Esophagus squamous epithelium (tissue), 5 donors: ENCODE measurements at places on chromosomes 16 and 17.

- no peak for DNase-seq
Observed at GRCh38 chr16:81277541-81278080, 37.2 kb upstream of the GAN start.

DNA sequence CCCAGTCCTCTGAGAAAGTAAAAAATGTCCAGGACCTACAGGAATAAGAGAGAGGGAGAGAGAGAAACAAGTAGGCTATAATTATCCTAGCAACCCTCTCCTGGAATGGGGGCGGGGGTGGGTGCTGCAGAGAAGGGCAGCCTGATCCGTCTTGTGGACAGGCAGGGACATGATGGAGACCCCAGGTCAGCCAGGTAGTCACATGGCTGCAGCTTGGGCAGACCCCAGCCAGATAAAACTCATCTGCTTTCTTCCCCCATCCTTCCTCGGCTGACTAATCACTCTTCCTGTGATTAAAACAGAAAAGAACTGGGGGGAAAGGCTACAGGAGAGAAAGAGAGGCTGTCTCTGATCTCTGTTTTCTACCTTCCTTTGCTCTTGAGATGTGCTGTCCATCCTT, 32.6 kb downstream of the COPZ2 start:
- no peak for DNase-seq

DNA sequence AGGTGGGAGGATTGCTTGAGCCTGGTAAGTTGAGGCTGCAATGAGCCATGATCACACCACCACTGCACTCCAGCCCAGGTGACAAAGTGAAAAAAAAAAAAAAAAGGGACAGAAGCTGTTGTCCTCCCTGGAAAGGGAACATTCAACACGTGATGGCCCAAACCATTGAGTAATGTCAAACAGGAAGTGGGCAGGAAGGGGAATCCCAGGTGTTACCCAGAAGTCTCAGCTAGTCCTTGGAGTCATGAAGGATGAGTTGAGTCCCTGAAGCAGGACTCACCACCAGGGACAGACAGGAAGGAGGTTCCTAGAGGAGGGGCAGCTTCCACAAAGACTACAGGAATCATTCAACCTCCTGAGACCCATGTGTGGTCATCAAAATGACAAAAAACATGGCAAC, 19.8 kb upstream of the CMIP start:
- DNase-seq: no peak

DNA sequence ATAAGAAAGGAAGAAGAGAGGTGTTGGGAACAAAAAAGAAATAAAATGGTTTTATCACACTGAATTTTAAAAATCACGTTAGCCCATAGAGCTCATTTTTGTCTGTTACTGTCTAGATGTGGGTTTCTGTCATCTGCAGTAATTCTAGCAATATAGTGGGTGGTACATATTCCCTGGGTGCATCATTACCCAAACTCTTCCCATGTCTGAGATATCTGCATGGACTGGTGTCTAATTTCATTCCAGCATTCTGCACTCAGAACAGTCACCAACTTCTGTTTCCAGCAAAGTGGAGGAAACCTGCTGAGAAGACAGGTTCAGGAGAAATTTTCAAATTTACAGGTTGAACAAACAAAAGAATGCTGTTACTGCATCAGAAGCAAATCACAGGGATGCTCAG, 263.8 kb downstream of the CDH11 start:
- no peak for DNase-seq

GRCh38 chr16:90008708-90009145, 10.5 kb downstream of the DBNDD1 start:
- no peak for DNase-seq

DNA sequence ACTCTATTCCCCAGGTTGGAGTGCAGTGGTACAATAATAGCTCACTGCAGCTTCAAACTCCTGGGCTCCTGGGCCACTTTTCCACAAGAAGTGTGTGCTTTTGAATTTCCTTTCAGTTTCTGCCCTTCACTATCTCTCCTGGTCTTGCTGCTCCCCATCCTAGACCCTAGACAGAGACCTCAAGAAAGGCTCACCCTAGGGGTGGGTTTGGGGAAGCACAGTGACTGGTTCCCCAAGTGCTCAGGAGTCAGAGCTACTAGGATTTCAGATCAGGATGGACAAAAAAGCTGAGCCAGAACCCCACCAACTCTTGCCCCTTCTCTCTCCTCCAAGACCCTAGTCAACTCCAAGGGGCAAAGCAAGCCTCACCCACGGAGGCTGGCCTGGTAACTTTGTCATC, 1.6 kb upstream of the SEBOX start:
- no peak for DNase-seq

- DNase-seq: no peak
Observed at GRCh38 chr17:21370430-21370829, 5.7 kb upstream of the KCNJ12 start.

DNA sequence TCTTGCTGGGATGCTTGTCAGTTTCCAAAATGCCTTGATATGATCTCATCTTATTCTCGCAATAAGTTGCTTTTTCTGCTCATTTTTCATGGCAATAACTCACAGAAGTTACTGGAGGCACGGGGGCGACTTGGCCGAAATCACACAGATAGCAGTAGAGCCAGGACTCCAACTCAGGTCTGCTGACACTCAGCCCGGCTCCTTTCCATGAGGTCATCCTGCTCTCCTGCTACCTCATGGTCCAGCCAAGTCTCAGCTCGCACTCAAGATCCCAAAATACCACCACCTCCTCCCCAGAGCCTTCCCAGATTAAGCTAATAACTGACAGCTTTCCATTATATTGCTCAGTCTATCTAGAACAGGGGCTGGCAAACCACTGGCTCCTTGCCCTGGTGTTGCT, 269.5 kb downstream of the MAP2K4 start:
- no peak for DNase-seq

DNA sequence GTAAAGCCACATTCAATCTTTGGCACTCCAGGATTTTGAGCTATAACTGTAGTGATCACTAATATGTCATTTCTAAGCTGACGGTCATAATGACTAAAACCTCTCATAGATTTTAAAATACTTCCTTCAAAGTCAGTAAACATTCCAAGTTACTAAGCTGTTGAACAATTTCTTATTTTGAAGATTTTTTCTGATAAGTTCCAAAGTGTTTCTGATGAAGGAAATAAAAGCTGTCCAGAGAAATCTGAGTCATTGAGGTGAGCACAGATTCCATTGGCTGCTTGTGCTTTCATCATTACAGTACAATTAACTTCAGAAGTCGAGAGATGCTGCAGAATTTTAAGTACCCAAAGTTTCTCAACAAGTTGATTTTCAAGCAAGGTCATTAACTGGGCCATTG, 23.9 kb downstream of the NLRC5 start:
- DNase-seq: no peak

GRCh38 chr17:62627219-62627903, at the start of gene MRC2:
TSS of gene MRC2 (plus strand) at chr17:62627670. CDS start at chr17:62627803, 133 bp downstream.
- no peak for DNase-seq

- no peak for DNase-seq
Observed at GRCh38 chr17:66522591-66523272, 220.3 kb downstream of the PRKCA start.

DNA sequence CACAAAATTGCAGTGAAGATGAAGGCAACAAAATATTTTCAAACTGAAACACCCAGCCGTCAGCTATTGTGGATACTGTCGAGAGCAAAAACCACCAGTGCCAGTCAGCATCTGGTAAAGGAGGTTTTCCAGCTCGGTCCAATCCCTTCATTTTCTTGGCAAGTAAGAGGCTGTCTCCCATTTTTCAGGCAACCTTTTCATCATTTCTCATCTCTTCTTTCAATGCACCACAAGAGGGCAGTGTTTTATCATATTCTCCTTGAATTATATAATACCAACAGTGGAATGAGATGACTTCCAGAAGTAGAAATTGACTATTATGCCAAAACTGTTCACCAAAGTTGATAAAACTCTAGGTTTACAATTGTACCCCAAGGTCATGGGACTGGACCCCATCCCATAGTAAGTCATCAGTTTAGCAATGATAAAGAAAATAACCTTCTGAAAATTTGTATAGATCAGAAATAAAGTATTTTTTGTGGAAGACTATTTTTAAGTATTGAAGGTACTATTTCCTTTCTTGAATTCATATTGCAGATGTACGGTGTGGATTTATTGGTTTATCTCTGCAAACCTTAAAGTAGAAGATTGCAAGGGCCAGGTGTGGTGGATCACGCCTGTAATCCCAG, 16.8 kb downstream of the NQO1 start:
- no peak for DNase-seq

- no peak for DNase-seq
Observed at GRCh38 chr16:15434079-15434424, 336 bp upstream of the BMERB1 start.
